ENCODE measurements at places on chromosomes 2 and 18.

- DNase-seq, result no peak
Measured at GRCh38 chr2:206040525-206040924, 45.4 kb downstream of the INO80D start.

- no peak for DNase-seq
Measured at GRCh38 chr2:31429759-31430438, 15.4 kb upstream of the XDH start.

DNA sequence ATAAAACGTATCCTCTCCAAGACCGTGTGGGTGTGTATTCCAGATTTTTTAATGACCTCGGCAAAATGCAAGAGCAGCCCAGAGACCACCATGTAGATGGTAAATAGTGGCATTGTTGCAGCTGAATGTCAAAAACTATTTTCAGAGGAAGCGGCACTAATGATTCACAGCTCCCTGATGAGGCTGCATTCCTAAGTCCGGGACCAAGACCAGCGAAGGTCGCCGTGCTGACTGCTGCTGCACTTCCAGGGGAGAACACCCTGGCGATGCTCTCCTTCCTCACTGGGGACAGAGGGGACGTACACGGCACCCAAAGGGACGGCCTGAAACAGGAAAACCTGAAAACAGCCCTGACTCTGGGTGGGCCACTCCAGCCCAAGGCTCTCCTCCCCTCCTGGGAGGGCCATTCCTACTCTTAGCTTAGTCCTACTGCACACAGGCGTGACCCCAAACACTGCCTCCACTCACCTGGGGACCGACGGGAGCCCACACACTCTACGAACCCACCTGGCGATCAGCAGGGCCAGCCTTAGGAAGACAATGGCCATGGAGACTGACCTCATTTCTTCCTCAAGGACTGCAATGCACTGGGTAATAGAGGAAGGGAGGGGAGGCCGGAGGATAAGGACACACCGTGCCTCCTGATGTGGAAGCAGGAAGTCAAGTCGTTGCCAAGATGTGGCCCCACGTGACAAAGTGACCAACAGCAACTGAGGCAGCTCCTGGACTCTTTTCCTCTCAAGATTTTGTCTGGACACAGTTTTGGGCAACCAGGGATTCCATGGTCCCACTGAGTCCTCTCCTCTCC is 82.8 kb downstream of the ZNF516 start:
- DNase-seq, result no peak

- no peak for DNase-seq
Measured at GRCh38 chr18:28062443-28062842, 114.5 kb downstream of the CDH2 start.

DNA sequence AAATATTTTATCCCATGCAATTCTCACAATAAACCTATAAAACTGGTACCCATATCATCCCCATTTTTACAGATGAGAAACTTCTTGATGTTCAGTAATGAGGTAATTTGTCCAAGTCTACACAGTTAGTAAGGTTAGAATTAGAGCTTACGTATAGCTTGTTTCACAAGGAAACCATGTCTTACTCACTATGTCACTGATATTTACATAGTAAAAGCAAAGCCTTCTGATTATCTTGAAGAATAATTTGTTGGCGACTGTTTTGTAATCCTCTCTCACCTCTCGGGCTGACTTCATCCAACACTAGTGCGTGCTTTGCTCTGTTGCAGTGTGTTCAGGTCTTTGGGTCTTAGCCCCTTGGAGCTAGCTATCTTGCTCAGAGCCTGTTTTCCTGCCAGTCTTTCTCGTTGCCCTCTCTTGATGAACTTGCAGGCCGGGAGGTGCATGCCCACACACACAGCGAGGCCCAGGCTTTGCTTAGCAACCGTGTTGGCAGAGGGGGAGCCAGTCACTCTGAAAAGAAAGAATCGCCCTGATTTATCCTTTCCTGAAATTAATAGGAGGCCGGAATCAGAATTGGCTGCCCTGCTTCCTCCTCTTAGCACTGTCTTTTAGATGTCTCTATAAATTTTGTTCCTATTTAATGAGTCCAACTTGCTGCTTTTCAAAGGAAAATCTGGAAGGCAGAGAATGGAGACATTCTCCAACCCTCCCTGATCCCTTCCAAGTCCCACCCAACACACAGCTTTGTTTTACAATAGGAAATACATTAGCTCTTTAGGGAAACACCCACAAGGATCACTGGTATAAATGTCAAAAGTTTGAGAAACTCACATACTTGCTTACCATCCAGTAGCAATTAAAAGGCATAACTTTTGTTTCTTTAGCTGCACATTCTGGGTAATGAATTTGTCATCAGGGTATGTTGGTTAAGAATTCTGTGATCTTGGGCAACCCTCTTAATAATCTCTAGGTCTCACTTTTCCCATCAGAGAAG is 97.6 kb upstream of the SEC11C start:
- DNase-seq, result no peak

GRCh38 chr2:152504618-152505017 is 169.6 kb downstream of the FMNL2 start:
- no peak for DNase-seq

DNA sequence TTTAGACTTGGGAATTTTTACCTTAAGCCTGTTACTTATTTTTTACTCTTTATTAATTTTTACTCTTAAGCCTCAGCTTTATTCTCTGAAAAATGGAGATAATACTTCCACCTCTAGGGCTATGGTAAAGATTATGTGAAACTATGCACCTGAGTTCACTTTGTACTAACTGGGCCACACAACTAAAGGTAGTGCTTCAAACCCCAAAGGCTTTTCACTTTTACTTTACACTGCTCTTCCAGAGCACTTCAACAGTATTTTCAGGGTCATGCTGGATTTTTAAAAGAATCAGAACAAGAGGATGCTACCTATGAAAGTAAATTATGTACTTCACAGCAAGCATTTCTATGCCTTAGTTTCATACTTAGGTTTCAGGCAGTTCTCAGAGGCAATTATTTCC is 27.8 kb downstream of the MEX3C start:
- DNase-seq, result no peak

DNA sequence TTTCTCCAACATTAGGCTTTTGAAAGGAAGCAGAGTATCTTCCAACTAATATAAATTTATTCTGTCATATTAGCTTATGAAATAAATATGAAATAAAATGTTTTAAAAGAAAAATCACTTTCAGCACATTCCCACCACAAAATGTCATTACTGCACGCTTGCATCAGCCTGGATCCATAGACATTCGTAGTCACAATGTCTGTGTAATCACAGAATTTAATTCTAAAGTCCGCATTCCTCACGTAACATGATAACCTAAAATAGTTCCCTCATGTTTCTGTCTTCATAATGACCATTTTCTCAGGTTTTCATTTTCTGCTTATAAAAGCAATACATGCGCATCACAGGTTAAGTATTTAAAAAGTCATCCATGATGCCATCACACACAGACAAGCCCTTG is 47.1 kb downstream of the HDAC4 start:
- DNase-seq, result no peak

DNA sequence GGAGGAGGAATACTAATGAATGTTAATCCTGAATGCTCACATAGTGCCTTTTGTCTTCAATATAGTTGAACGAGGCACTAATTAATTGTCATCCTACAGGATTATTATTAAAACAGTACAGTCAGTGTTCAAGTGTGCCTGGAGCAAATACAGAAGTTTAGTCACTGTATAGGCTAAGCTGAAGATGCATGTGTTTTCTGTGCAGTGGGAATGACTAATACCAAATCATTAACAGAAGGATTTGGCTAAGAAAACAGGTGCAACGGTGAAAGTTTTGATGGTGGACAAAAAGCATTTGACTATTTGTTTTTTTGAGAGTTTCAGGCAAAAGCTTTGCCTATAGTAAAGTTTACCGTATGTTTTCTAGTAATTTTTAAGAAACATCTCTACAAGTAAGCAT is 62.8 kb downstream of the DCC start:
- DNase-seq, result no peak

GRCh38 chr2:72982781-72983499 is 65.6 kb downstream of the EMX1 start:
- DNase-seq, result no peak

- DNase-seq, result no peak
Measured at GRCh38 chr2:128435576-128436478, 117.2 kb upstream of the HS6ST1 start.

DNA sequence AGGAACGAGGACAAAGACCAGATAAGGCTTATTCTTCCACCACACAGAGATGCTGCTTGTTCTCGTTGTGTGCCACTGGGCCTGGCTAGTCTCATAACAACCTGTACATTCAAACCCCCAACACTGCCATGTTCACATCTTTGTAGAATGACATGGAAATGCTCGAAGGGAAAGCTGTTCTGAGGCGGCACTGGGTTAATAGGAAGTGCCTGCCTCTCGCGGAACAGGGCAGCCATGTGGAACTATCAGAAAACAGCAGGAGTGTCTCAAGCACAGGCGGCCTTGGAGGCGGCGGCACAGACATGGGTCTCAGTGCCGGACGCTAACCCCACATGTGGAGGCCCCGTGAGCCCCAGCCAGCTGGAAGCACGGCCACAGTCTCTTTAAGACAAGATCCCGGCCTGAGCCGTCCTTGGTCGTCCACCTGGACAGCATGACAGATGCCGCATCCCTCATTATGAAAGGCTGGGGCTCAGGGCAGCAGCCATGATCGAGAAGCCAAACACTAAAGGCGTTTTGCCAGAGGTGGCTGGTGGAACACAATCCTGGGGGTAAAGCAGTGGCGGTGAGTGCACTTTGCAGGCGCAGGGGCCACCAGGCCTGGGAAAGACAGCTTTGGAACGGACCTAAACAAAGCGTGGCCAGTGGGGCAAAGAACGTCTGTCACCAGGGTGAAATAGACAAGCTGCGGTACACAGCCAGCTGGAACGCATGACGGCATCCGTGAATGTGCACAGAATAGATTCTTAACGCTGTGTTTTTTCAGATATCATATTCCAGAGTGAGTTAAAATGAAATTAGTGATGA is 161.0 kb downstream of the HDAC4 start:
- no peak for DNase-seq

DNA sequence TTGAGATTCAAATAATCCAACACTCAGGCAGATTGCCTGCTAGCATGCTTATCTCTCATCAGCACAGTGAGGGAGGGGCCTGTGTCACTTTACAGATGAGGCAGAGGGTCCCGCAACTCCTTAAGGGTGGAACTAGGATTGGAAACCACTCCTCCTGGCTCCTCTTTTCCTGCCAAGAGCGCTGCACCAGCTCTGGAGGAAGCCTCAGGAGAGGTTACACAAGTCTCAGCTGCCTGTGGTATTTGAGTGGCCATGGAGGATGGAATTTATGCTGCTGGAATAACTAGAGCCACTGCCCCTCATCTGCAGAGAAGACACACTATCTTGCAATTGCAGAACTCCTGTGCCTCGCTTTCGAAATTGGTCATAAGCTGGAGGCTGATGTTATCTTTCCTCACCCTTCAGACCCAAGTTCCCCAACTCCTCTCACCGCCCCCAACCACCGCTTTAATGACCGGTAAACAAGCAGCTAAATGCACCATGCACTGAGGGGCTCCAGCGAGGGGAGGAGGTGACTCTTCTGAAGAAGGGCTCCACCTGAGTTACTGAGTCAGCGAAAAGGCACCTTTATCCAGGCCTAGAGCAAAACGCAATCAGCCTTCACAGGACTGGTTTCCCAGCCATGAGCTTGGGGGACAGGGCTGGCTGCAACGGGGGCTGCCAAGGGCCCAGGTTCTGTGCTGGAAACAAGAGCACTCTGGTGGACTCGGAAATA is 245.8 kb downstream of the SOX11 start:
- no peak for DNase-seq

GRCh38 chr2:127733816-127734537 is 32.7 kb downstream of the SFT2D3 start:
- DNase-seq, result no peak

DNA sequence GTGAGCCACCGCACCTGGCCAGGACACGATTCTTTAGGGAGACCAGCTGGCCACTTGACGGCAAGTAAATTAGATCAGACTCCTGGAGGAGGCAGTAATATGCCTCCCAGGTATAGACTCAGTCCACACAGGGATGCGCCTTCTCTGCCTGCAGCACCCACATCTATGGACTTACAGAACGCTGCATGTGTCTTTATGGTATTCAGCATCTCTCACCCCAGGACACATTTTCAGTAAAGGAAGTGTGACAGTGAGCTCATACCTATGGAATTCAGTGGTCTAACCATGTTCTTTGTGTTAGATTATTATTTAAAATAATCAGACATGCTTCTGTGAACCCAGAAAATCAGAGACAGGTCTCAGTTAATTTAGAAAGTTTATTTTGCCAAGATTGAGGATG is 5.9 kb upstream of the NARS1 start:
- DNase-seq, result no peak

DNA sequence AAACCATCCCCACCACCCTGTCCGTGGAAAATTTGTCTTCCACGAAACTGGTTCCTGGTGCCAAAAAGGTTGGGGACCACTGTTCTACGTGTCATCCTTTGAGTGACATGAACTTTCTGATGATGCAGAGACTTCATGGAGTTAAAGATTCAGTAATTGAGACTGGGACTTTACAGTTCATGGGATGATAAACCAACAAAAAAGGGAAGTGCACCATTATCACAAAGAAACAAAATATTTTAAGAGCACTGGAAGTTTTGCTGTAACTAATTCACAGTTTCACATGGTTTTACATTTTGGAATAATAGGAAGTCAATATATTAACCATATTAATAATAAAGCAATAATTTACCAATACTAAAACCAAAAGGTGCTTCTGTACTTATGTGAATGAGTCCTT is 126.8 kb downstream of the AQP4 start:
- DNase-seq, result no peak

DNA sequence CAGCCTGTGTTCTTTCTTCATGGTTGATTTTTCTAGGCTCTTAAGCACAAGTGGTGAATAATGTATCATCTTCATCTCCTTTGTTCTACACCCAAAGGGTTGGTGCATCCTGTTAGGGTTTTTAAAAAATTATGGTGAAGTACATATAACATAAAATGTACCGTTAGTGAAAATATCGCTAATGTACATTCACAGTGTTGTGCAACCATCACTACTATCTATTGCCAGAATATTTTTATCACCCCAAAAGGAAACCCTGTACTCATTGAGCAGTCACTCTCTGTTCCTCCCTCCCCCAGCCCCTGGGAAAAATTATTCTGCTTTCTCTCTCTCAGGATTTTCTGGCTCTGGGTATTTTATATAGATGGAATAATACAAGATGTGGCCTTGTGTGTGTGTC is 98.5 kb downstream of the PRKCE start:
- no peak for DNase-seq

GRCh38 chr2:18325118-18325517 is 235.3 kb downstream of the RDH14 start:
- DNase-seq, result no peak
